ENCODE measurements at places on chromosomes 2 and 18. TPM values are rescaled to one million over a fixed set of nuclear protein-coding genes. Genes with fewer than 3 reads are reported as not detected.

GRCh38 chr2:33077844-33078243 is 131.1 kb downstream of the LTBP1 start:
- no peak for DNase-seq

GRCh38 chr2:240762249-240762648 is 57.8 kb downstream of the KIF1A start:
- DNase-seq = no peak

DNA sequence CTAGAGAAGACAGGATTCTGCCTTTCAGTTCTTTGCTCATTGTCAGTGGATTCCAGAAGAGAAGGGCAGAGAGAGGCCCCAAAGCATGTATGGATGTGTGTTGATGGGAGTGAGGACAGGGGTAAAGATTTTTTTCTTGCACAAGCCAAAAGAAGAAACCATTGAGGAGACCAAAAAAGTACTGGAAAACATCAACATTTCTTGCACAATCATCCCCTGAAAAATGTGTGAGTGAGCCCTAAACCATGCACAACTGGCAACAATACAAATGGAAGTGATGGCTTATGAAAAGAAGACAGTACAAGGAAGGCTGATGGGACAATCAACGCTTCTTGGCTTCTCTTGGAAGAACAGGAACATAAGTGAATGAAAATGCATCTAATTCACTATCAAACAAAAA is 5.6 kb upstream of the SMAD7 start:
- DNase-seq = no peak

DNA sequence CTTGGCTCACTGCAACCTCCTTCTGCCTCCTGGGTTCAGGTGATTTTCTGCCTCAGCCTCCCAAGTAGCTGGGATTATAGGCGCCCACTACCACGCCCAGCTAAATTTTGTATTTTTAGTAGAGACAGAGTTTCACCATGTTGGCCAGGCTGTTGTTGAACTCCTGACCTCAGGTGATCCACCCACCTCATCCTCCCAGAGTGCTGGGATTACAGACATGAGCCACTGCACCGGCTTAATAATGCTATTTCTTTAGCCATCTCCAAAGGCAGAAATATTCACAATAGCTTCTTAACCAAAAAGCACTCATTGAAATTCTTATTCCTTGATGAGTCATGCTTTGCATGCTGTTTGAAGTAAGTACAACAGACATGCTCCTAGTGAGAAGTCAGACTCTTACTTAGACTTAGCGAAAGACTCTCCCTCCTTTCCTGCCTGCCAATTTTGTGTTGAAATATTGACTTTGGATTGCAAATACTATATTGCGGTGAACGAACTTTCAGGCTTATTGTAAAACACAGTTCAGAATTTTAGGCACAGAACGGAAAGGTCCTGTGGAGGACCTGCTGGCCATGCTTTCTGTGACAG is 4.4 kb downstream of the ACTR3 start:
- DNase-seq = no peak

DNA sequence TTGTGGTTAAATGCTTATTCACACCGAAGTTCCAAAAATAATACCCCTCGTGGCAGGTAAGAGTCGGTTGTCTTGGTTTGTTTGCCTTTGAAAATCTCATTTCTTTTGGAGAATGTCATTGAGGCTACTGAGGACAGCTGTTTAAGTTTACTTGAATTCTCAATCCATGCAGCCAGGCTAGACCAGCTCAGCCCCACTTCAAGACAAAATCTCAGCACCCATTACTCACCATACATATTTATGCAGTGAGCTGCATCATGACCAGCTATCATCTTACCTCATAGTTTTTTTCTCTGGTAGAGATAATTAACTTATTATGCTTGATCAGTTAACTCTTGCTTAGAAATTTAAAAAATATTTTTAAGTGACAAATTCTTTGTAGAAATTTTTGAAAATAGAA is 115.9 kb downstream of the HAUS1 start:
- no peak for DNase-seq

DNA sequence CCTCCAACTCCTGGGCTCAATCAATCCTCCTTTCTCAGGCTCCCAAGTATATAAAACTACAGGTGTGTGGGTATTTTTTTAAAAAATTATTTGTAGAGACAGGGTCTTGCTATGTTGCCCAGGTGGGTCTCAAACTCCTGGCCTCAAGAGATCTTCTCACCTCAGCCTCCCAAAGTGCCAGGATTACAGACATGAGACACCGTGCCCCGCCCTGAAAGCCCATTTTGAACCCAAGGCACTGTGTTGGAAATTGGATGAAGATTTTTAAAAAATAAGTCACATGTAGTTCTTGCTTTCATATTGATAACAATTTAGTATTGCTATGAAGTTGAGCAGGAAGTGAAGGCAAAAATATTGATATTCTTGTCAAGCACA is 472.5 kb upstream of the TNP1 start:
- DNase-seq = no peak

DNA sequence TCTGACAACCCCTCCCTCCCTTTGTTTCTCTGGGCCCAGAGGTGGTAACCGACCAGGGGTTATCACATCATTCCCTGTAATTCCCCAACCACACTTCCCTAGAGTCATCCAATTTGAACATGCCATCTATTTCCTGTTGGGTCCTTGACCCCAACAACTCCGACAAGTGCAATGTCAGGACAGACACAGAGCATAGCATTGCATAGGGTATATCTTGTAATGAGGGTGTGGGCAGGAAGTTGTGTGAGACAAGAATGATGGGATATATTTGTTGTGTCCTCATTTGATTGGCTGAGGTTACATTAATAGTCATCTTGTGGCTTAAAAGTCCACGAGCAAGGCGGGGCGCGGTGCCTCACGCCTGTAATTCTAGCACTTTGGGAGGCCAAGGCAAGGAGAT is 33.4 kb upstream of the CNOT11 start:
- no peak for DNase-seq

GRCh38 chr2:217652761-217653639 is 349.8 kb downstream of the TNS1 start:
- DNase-seq = no peak

DNA sequence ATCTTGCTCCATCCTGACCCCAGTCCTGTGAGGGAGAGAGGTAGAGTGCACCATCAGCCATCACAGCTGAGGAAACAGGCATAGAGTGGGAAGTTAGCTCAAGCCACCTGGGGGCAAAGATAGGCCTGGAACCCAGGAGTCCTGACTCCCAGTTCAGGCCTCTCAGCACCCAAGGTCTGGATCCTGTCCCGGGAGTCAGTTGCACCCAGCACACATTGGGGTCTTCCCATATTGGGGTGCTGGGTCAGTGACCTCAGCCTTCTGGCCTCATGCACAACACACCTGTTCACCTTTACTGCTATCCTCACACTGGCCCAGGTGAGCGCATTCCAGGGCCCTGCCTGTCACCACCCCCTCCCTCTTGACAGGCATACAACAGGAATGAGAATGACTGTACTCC is 24.7 kb downstream of the ST8SIA5 start:
- no peak for DNase-seq

- peak; percentile 31 for DNase-seq
Measured at GRCh38 chr2:123993728-123994323, 31.3 kb upstream of the CNTNAP5 start.

- no peak for DNase-seq
Measured at GRCh38 chr18:59039449-59039848, 100.2 kb upstream of the SEC11C start.

DNA sequence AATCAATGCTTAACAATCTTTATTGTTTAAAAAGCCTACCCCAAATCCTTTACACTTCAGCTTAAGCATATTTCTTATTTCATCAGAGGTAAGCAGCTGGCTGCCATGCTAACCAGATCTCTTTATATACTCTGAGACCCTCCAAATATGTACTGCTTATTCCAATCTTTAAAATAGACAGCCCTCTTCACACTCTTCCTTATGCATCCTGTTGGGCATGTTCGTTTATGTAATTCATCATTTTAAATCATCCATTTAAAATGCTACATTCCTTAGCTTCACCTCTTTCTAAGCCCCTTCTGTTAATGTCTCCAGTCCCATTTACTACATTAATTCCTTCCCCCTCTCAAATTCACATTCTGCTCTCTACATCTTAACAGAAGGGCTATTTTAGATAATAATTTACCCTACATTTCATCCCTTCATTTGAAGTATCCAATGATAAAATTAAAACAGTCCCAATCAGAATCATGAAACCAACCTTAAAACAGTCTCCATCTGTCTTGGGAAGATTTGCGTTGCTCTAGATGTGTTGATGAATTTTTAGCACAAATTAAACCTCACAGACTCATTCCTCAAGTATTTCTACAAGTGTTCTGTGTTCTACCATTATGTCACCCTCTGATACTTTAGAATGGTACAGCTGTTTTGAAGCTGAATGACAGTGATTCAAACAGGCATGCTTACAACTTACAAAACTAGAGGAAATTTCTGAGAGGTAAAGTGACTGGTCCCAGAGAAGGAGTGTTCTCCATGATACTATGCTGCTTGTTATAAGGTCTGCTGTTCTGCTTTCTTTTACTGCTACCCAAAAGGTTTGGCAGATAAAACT is 59.1 kb downstream of the ZNF385B start:
- DNase-seq = no peak

DNA sequence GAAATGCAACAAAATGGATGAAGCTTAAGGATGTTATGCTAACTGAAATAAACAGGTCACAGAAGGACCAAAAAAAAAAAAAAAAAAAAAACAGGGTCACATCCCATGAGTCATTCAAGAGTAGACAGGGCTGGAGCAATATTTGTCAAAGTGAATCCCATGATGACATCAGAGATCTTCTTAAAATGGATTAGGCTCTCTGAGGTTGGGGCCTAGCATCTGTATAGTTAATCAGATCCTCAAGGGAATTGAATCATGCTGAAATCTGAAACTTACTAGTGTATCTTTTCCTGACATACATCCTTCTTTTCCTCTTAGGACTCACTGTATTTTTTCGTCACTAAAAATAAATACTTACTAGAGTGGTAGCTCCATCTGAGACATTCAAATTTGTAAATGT is 380.6 kb upstream of the NXPH2 start:
- no peak for DNase-seq

DNA sequence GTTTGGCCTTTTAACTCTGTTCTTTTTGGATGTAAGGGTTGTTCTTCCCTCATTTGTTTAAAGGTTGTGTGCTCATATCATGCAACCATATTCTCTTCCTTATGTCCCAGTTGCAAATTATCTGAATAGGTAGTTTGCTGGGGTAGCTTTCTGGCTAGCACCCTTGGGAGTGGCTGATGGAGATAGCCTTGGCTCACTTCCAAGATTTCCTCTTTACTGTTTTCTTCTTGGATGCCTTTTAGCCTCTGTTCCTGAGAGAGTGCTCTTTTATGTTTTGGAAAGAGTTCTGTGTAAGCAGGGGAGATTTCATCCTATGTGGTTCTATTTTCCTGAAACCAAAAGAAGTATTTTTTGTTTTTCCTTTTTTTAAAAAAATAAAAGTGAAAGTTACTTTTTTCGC is 25.4 kb downstream of the USP14 start:
- no peak for DNase-seq

GRCh38 chr18:63689064-63689463 is 13.7 kb upstream of the SERPINB11 start:
- DNase-seq = no peak

The CAVIN2 gene
- total RNA-seq = 82.2 TPM

The NAPG gene
- total RNA-seq = 125 TPM

The DLGAP1 gene
- 30.7 TPM for total RNA-seq

The DNAH6 gene
- total RNA-seq = 5.5 TPM

The COX5B gene
- 278 TPM for total RNA-seq
